ENCODE measurements at places on chromosomes 1 and 21.

DNA sequence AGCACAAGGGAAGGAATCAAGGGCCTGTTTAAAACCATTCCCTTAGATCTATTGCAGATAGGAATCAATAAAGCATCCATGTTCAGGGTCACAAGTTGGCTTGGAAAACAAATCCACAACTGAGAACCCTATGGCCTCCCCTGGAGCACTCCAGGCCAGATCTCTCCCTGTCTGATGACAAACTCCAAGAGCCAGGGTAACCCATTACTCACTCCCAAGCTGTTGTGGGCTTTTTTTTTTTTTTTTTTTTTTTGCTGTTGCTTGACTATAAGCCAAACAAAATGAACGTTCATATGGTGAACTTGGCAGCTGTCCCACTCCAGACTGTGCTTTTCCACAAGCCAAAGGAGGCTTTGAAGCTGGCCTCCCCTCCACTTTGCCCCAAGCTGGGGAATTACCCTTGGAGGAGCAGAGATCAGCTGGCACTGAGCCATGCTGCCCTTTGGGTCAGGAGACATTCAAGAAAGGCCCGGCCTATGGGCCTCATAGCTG, 35.7 kb upstream of the VAV3 start:
- DNase-seq: no peak

DNA sequence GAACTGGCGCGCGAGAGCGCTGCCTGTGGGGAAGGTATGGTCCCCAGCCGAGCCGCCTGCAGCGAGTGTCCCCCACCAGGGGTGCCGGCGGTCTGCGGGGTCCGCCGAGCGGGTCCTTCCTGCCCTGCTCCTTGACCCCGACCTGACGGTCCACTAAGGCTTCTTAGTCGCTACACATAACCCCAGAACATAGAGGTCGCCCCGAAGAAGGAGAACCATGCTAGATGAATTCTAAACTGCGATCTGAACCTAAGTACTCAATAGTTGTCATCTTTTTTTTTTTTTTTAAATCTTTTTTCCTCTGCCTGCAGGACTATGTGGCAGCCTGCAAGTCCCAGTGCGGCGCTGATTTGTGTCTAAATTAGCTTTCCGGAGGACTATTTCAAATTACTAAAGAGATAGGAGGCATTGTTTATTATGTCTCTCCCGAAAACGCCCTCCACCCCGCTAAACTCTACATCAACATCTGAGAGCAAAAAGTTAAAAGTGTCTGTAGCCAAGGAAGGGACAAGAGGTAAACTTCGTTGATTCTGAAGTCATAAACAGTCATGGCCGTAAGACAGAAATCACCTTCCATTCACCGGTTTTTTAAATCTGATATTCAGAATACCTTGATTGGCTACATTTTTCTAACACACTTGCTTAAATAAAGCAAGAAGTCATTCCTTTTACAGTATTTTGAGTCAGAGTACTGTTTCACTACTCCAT, 476 bp downstream of the AXDND1 start:
- DNase-seq: no peak

DNA sequence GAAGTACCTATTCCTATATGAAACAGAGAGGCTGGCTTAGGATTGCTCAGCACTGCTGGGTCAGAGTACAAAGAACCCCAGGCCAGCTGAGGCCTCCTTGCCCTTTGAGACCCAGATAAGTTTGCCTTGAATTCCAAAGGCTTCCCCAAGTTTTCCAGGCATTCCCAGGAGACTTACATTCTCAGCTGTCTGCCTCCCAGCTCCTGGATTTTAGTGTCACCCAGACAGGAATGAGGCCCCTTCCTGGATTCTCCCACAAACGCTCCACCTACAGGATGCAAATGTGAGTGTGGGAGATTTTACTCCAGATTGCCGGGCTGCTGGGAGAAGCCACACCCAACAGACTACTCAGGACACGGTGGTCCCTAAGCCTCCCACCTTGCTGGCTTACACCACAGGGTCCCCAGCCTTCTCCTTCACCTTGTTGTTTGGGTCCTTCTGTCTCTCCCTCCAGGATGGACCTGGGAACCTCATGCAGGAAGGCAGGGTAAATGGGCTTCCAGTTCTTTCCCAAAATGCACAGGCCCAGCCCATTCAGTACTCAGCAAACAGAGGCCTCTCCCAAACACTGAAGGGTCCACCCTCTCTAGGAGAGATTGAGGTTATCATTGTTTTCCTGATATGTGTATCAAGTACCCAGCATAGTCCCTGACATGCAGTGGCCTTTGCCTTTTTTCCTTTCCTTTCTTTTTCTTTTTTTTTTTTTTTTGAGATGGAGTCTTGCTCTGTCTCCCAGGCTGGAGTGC, 10.6 kb downstream of the RHBG start:
- DNase-seq: no peak

- DNase-seq: no peak
Measured at GRCh38 chr1:55071477-55071876, 32.1 kb downstream of the PCSK9 start.

- DNase-seq: no peak
Measured at GRCh38 chr21:35309316-35309715, 260.2 kb upstream of the RUNX1 start.

GRCh38 chr21:32803651-32804050, 32.1 kb upstream of the PAXBP1 start:
- no peak for DNase-seq

DNA sequence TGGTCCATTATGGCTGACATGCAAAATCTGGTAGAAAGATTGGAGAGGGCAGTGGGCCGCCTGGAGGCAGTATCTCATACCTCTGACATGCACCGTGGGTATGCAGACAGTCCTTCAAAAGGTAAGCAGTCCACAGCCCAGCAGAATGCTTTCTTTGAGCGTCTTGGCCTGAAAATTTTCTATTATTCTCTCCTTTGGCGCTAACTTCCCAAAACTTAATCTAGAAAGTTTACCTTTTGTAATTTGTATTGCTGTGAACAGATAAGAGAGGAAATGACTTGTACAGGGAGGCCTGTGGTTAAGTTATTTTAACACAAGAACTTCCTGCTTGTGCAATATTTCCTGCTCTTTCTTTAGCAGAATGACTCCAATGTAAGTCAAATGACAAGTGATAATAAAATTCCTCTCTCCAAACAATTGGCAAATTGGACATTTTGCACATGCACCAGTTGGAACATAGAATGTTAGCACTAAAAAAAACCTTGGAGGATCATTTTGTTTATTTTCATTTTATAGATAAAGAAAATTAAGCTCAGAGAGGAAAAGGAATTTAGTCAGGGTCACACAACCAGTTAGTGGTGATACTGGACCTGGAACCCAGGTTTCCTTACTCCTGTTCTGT, 18.9 kb downstream of the CAP1 start:
- DNase-seq: no peak

- no peak for DNase-seq
Measured at GRCh38 chr1:212124690-212125582, 89.4 kb downstream of the DTL start.

DNA sequence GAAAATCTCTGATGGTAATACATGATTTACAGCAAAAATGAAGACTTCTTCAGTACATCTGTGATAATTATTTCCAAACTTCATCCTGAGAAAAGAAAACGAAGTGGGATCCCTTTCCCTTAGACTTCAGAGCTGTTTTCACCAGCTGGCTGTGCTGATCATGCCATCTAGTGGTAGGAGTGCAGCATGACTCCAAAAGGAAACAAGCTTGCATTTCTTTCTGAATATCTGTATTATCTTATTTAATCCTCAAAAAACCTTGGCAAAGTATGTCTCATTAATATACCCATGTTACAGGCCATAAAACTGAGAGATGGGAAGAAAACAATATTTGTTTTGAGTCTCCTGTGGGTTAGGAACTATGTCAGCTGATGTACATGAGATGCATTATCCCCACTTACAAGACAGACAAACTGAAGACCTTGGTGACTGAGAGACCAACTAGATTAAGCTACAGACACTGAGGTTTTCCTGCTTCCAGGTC, 9.8 kb upstream of the GJA8 start:
- DNase-seq: no peak

- no peak for DNase-seq
Measured at GRCh38 chr1:184624626-184625025, 130.0 kb downstream of the EDEM3 start.

- no peak for DNase-seq
Measured at GRCh38 chr1:182087719-182088350, 26.3 kb upstream of the ZNF648 start.

DNA sequence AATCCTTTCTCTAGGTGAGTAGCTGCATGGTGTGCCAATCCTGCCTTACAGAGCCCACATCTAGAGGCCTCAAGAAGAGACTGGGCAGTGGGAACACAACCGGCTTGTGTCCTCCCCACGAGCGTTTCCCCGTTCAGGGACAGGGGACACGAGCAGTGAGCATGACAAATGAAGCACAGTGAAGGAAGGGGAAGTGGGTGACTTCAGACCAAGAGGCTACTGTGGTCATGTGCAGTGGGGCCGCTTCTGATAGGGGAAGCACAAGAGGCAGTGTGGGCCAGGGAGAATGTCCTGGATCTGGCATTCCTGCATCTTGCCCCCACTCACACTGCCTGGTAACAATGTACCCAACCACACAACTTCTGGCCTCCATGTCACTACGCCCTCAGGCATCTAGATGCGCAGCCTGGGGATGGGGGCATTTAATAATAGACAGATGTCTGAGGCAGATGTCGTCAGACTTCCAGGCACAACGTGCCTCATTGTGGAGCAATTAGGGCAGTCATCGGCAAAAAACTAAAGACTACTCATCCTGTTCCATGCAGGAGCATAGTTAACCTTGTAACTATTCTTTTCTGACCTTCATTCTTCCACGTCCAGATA, 155.6 kb upstream of the NBPF11 start:
- DNase-seq: no peak

DNA sequence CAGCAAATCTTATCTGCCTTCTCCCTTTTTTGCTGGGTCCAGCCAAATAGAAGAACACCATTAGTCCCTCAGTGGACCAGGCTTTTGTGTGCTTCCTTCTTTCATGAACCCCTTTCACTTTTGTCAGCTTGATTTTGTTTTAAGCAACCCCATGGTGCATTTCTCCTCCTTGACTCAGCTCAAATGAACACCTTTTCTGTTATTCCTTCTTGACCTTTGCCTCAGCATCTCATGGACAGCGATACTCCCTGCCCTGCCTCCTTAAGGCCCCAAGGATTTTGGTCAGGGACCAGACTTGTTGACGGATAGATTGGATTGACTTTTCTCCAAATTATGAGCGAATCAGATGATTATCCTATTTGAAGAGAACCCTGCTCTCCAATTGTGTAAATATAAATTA, 356.6 kb upstream of the USP24 start:
- DNase-seq: no peak

DNA sequence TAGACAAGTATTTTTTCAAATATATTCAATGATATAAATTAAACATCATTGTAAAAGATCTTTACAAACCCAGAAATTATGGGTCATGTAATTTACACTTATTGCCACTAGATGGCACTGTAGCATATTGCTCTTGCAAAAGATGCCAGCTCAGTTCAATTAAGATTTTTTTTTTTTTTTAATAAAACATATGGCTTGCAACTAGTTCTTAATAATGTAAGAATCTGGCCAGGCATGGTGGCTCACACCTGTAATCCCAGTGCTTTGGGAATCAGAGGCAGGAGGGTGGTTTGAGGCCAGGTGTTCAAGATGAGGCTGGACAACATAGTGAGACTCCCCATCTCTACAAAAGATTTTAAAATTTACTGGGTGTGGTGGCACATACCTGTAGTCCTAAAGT, 49.4 kb upstream of the DESI2 start:
- no peak for DNase-seq

DNA sequence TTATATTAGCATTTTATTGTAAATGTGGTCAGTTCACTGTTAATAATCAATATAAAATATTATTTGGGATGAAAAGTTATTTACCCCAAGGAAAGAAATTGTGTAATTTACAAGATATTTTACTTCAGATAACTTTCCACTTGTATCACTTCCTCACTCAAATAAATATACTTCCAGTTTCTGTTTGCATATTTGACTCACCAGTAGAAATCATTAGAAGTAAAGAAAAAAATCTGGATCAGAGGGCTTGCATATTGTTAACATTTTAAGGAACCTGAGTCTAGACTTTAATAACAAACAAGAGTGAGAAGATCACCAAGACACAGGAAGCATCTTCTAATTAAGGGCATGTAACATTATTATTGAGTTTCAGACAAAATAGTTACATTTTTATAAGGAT, 347 bp upstream of the KRTAP20-4 start:
- no peak for DNase-seq

- no peak for DNase-seq
Measured at GRCh38 chr1:192949783-192950182, 109.4 kb downstream of the UCHL5 start.

GRCh38 chr1:10759413-10760200, 36.8 kb downstream of the CASZ1 start:
- no peak for DNase-seq

DNA sequence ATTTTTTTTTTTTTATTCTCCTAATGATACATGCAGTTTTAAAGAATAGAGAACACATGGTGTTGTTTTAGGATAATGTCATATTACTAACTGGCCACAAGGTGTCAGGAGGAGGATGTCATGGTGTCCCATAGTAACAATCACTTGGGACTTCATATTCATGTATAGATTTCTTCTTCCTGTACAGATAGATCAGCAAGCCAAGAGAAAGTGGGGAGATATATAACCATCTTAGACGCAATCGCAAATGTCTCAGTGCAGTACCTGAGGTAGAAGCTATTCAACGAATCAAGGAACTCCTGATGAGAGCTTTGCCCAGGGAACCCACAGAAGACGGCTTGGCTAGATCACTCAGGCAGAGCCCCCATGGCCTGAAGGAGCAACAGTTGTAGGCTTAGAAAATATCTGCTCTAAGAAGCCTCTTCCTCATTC, 12.3 kb downstream of the OR2T11 start:
- DNase-seq: no peak

DNA sequence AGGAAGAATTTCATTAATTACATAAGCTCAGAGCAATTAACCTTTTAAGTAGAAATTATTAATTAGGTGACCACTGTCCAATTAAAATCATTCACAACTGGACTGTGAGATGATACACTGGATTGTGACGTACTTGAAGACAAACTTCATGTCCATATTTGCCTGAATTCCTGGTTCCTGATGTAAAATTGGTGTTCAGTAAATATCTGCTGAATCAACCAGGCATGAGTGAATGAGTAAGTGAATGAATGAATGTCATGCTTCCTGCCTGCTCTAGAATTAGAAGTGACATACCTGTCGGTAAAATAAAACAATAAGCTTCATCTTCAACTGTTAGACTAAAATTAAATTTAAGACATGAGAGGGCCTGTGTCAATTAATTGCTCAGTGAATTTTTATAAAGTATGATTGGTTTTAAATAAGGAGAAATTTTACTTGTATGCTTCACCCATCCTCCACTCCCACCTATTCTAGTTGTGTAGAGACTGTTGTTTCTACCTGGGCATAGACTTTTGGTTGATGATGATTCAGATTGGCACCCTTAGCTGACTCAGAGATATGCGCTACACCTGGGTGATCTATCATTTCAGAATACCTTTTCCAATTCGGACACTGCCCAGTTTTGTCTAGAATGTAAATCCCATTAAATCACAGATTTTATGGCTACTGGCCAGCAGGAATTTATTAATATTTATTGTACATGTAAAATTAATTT, 56.9 kb upstream of the PTGS2 start:
- DNase-seq: no peak

- DNase-seq: no peak
Measured at GRCh38 chr1:76232666-76233065, 158.1 kb downstream of the ST6GALNAC3 start.
